Kidney (tissue), 22 donors: ENCODE measurements at places on chromosomes 1 and 21. TPM values are rescaled to one million over a fixed set of nuclear protein-coding genes. Genes with fewer than 3 reads are reported as not detected.

- no peak for DNase-seq
These were observed 53.3 kb upstream of the GJA8 start for GRCh38 chr1:147849098-147849895.

DNA sequence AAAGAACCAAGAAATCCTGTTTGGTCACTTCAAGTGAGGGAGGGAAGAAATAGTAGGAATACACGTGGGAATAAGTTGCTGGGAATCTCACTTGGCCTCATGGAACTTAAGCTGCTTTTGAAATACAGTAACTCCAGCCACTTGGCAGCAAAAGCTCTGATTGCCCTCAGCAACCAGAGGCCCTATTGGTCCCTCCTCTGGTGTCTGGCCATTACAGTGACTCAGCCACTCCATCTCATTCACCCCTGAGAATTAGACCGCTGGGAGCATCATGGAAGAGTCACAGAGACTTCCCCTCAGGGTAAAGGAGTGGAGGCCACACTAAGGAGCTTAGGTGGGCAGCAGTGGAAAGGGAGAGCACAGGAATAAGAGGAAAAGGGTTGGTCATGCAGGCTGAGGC is 99.6 kb downstream of the ELAVL4 start:
- no peak for DNase-seq

- DNase-seq = no peak
These were observed 154.6 kb downstream of the ROR1 start for GRCh38 chr1:63928186-63929105.

Gene APCS
- polyA plus RNA-seq = 1.5 TPM

Gene HEATR1
- polyA plus RNA-seq = 2.9 TPM

Gene TMEM125
- 22.0 TPM for polyA plus RNA-seq

Gene PDE4B
- polyA plus RNA-seq = 2.0 TPM
